Right hindlimb (tissue), 1 donor: ENCODE measurements at places on chromosomes 11 and 22.

- DNase-seq = no peak
These were observed 19.9 kb downstream of the MMP10 start for GRCh38 chr11:102760344-102761035.

DNA sequence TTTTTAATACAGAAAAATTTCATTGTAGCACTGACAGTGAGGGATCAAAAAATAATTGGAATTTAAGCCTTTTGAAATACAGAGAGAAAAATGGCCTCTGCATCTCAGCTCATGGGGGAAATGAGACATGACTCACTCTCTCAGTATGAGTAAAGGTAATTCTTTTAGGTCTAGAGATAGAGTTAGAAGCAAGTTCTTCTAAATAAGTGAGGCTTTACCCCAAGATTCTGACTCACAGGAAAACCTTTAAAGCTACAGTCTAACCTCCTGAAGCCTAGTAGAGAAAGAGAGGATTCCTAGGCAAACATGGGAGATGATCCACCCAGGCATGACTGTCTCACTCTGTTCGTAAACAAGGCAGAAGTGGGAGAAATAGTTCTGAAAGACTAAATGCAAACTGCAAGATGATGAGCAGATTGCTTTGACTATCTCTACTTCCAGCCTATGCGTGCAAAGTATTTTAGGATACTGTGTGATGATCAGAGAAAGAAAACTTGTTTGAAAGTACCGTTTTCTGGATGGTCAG is 1003.3 kb upstream of the CCDC90B start:
- no peak for DNase-seq

GRCh38 chr11:65401073-65401802 is 14.8 kb downstream of the FRMD8 start:
- DNase-seq = no peak

- no peak for DNase-seq
These were observed 30.0 kb upstream of the PDE2A start for GRCh38 chr11:72704028-72704782.

DNA sequence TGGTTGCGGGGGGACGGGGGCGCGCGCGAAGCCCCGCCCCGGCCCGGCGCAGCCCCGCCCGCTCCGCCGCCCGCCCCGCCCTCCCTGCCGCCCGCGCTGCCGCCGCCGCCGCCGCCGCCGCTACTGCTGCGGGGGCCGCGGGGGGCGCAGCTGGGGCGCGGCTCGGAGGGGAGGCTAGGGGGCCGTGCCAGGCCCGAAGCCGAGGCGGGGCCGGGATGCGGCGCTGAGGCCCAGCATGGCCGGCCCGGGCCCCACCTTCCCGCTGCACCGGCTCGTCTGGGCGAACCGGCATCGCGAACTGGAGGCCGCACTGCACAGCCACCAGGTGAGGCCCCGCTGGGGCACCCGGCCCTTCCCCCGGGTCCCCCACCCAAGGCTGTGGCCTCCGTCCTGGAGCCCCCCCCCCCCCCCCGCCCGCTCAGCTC is at the start of gene ANKRD13D:
ANKRD13D (plus strand) TSS at position 78 of the 425 bp plus-strand sequence; CDS start at position 236, 158 bp downstream.
- no peak for DNase-seq

- no peak for DNase-seq
These were observed 22.1 kb downstream of the UEVLD start for GRCh38 chr11:18566406-18566805.

DNA sequence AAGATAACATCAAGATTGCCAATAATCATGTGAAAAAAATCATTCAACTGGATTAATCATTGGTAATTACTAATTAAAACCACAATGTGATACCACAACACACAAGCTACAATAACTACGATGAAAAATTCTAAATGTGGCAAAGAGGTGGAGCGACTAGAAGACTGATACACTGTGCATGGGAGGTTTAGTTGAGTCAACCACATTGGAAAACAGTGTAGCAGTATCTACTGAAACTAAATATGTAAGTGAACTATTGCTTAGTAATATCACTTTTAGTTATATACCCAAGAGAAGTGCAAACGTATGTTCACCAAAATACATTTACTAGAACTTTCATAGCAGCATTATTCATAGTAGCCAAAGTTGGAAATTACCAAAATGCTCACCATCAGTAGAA is 359.9 kb downstream of the ETS1 start:
- DNase-seq = no peak

GRCh38 chr11:24046731-24047130 is 450.1 kb upstream of the LUZP2 start:
- no peak for DNase-seq

GRCh38 chr11:65777241-65777640 is 3.5 kb downstream of the AP5B1 start:
- no peak for DNase-seq

GRCh38 chr22:49561338-49561737 is 266.3 kb downstream of the BRD1 start:
- no peak for DNase-seq

DNA sequence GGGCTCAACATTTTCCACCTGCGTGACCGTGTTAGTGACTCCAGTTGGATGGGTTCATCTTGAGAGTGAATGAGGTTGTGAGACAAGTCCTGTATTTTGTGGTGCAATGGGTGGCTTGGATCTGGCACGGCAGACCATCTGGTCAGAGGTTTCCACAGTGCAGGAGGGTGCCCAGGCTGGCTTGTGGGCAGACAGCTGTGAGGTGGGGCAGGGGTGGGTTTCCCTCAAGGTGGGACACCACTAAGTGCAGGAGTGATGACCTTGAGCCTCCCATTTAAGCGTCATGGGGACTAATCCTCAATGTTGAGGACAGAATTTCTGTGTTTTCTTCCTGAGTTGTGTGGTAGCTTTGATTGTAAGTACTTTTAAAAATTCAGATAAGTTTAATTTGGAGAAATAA is 220.6 kb downstream of the TBC1D22A start:
- no peak for DNase-seq

- no peak for DNase-seq
These were observed 437.0 kb downstream of the DYNC2H1 start for GRCh38 chr11:103546236-103546635.

DNA sequence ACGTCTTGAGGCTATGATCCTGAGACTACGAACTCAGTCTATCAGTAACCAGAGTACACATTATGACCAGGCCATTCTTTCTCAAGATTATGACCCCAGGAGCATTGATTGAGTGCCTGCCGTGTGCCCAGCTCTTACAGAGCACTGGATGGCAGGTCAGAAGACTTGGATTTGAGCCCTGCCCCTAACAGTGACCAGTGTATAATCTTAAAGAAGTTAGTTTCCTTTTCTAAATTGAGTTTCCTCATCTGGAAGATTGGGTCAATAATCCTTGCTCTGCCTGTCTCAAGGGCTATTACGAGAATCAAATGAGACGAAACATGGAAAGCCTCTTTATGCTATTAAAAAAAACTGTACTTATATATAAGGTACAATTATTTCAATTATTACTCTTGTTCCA is 38.2 kb downstream of the SLCO2B1 start:
- no peak for DNase-seq

GRCh38 chr11:35623621-35624168 is 5.4 kb downstream of the FJX1 start:
- DNase-seq = no peak

DNA sequence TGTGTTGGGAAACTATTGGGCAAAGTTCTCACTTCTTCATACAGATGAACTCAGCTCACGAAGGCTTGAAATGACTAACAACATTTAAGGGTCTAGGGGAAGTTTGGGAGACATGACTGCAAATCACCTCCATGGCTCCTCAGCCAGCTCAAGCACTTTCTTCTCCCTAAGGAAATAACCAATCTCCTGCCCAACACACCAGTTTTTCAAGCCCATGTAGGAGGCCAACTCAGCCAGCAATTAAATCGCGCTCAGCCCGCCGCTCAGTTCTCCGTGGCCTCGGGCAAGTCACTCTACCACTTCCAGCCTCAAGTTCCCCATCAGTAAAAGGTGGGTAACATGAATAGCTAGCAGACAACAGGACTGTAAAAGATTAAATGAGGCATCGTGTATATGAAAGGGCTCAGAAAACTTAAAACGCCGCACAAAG is 796 bp downstream of the POLDIP3 start:
- no peak for DNase-seq

DNA sequence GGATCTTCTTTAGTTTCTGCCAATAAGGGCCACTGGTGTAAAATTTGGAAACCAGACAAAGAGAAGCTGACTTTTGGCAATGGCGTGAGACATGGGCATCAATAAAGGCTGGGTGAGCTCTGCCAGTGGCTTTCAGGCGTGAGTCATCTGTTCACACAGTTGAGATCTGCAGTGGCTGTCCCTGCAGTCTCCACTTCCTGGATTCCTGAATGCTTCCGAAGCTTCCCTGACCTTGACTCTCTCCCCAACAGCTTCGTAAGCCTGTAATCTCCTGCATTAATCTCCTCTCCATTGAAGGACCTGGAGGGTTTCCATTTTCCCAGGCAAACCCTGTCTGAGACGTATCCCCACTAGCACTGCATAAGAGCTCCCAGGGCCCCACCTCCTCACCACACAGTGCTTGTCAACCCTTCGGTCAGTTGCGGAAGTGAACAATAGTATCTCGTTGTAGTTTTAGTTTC is 574.7 kb downstream of the TBC1D22A start:
- DNase-seq = no peak

DNA sequence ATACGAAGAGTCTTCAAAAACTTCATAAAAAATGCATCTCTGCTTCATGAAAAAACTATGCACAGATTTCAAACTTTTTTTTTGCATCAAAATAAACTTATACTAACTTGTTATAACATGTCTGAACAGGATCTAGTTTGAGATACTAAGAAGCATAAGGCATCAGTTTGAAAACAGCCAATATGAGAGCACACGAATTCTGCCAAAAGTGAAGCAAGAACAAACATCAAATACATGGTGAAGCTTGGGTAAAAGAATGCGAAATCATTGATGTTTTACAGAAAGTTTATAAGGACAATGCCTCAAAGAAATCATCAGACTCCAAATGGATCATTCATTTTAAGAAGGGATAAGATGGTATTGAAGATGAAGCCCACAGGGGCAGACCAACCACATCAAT is 389.1 kb upstream of the TENM4 start:
- no peak for DNase-seq

DNA sequence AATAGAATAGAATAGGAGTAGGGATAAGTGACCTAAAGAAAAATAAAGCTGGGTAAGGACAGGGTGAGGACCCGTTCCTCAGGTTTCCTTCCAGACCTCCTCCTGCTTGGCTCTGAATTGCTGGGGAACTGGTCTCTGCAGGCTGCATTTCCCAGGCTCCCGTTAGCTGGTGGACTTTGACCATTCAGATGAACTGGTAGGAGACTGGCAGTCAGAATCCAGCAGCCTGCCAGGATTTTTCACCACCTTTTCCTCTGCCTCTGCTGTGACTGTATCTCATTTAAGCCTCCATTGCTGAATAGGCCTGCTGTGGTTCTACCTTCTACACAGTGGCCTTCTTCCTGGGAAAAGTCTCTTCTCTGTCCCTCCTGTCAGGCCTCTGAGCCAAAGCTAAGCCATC is 24.6 kb upstream of the SMPD1 start:
- DNase-seq = no peak

- DNase-seq = no peak
These were observed 661 bp upstream of the OLFML1 start for GRCh38 chr11:7484645-7485044.

DNA sequence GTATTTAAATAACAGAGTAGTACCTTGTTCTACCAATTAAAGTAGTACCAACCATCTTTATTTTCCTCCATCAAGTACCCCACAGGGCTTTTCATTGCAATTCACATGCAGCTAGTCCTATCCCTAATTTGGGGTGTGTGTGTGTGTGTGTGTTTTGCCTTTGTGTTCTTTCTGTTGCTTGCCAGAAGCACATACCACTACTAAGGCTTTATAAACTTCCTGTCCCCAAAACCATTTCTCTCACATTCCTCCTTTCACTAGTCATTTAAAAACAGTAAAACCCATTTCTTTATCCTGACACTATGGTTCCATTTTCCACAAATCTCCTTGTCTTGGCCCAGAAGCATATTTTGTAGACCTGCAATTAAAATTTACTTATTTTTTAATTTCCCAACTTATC is 54.6 kb downstream of the SLC36A4 start:
- no peak for DNase-seq

DNA sequence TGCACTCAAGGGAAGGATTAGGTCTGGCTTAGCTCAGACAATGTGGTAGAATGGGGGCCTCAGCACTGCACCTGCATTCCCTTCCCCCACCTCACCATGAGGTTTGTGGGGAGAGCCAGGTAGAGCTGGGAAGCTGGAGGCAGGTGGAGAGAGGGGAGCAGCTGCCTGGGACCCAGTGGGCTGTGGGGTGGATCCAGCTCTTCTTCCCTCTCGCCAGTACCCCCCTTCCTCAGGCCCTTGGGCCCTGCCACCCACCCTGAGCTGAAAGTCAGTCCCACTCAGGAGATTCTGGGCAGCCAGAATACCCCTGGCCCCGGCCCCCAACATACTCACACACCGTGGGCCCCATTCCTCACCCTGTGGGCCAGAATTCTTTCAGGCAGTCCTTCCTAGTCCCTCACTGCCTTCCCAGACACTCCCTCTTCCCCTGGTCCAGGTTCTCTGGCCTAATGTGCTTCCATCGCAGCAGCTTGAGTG is 3.1 kb upstream of the POLD4 start:
- no peak for DNase-seq

GRCh38 chr11:429391-429790 is 12.4 kb downstream of the ANO9 start:
- no peak for DNase-seq

DNA sequence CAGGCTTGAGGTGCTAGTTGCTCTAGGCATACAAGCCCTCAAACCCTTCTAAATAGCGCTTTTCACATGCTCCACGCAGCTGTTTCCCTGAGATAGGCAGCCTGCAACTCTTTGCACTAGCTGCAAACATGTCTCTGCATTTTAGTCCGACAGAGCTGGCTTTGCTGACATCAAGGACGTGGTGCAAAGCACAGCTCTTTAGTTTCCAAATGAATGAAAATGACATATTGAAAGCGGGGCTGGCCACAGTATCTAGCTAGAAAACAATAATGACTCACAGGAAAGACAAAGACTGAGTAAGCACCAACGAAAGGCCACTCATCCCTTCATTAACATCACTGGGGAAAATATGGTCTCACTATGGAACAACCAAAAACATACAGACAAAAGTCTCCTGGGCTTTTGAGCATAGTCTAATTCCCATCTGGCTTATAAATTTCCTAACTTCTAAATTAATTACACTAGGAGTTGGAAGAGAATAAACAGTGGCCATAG is 15.3 kb upstream of the ZC3H12C start:
- DNase-seq = no peak

DNA sequence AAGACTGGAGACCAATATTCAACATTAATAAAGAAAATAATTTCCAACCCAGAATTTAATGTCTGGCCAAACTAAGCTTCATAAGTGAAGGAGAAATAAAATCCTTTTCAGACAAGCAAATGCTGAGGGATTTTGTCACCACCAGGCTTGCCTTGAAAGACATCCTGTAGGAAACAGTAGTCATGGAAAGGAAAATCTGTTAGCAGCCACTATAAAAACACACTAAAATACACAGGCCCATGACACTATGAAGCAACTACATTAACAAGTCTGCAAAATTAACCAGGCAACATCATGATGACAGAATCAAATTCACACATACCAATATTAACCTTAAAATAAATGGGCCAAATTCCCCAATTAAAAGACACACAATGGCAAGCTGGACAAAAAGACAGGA is 2.4 kb upstream of the CASP4 start:
- no peak for DNase-seq
